ENCODE measurements at places on chromosomes 1 and 21.

- DNase-seq, result no peak
Observed at GRCh38 chr21:32382108-32382644, 10.6 kb downstream of the URB1 start.

GRCh38 chr1:167648252-167648849, 18.3 kb downstream of the RCSD1 start:
- no peak for DNase-seq

- DNase-seq, result peak; percentile 79
Observed at GRCh38 chr1:151145304-151146071, 943 bp downstream of the SEMA6C start.

GRCh38 chr1:232630894-232631195, 912 bp upstream of the SIPA1L2 start:
- DNase-seq, result no peak

DNA sequence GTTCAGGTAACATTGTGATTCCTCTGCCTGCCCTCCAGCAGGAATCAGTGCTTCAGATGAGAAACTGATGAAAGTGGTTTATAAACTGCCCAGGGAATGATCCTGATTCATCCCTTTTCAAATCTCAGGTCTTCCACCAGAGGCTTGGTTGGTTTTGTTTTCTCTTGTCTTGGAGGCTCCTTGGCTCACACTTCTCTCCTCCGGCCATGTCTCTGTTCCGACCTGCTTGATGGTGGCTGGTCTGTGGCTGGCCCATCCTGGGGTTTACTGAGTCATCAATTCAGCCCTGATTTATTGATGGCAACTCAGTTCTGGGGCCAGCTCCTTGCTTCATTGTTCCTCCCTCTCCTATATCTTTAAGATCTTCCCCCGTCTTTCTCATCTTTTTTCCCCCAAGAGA, 56.6 kb upstream of the SLC2A1 start:
- no peak for DNase-seq

DNA sequence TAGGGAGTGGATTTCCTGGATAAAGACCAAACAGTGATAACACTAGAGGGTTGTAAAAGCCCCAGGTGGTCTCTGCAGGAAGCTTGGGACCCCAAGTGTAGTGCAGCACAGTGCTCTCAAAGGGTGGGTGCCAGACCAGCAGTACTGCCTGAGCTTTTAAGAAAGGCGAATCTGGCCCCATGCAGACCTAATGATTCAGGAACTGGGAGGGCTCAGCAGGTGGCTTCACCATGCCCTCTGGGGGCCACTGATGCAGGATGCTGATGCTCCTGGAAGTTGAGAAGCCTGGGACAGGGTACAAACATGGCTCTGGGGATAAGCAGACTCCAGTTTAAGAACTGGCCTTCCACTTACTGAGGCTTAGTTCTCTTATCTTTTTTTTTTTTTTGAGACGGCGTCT, 29.1 kb upstream of the NEK2 start:
- DNase-seq, result no peak

- no peak for DNase-seq
Observed at GRCh38 chr1:99500541-99500940, 145.4 kb upstream of the PALMD start.

DNA sequence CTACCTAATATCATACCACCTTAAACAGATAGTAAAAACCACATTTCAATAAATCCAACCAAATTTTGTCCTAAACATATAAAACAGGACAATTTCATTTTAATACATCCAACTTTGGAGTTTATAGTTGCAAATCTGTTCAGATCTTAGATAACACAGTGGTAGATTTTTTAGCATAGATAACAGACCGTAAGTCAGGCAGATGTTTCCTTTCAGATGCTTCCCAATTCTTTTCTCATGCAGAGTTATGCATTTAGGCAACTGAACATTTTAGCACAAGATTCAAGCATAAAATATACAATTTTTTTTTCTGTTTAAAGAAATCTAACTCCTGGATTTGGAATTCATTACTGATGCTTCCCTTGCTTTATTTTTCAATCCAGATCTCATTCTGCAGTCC, 156.5 kb upstream of the ZNHIT6 start:
- no peak for DNase-seq

GRCh38 chr1:8711151-8711550, 106.3 kb downstream of the RERE start:
- DNase-seq, result no peak
